Adrenal gland (tissue), 19 donors: ENCODE measurements at places on chromosomes 5 and 9.

DNA sequence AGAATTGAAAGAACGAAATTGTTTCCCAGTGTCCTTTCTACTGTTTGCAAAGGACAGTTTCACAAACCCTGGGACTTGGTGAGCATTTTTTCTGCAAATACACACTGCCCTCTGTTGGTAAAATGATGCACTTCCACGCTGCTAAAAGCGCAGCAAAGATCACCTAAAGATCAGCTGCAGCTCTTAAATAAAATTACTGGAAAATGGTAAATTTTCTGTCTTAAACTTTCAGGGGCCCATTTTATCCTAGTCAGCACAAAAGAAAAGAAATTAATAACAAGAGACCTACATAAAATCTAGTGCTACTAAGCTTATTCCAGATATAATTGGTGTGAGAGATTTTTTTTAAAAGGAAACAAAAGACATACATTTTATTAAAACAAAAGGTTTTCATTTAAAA is 566.0 kb downstream of the CAAP1 start:
- no peaks in the 10 kb centered on the region for H3K36me3 ChIP-seq
- peak; percentile 49 for DNase-seq
- no peaks in the 10 kb centered on the region for H3K4me1 ChIP-seq
- H3K27ac ChIP-seq: no peak overlapping the region
- H3K4me3 ChIP-seq: no peak overlapping the region

DNA sequence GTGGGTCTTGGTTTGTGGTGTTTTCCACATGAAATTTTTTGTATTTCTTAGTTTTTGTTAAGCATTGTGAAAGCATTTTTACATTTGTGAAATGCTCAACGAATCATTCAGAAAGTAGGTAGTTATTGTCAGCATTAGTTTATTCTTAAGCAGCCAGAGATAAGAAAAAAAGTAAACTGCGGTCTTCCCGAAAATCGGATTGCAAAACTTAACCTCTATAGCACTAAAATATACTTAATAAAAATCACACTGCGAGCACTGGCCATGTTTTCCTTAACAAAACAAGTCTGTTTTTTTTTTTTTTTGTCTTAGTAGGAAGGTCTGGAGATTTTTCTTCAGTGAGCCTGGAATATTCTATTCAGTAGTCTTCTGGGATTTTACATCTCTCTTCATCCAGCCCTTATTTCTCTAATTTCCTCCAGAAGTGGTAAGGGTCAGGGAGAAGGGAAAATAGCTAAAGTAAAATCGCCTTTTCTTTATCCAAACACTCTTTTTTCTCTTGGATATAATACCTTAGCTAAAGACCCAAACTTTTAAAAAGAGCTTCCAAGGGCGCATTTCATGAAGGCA is 289.9 kb downstream of the DMAC1 start:
- H3K27me3 ChIP-seq: no peaks in the 10 kb centered on the region
- no peaks in the 10 kb centered on the region for H3K36me3 ChIP-seq
- no peak for DNase-seq
- H3K27ac ChIP-seq: no peak overlapping the region

- peaks cover 5% of the 10 kb centered on the region for H3K4me1 ChIP-seq
- peak overlapping the region; percentile 72 for H3K27ac ChIP-seq
- H3K4me3 ChIP-seq: no peak overlapping the region
- no peaks in the 10 kb centered on the region for H3K36me3 ChIP-seq
These were observed 17.9 kb downstream of the STC2 start for GRCh38 chr5:173310218-173310769.

GRCh38 chr5:93596676-93597490 is 13.9 kb downstream of the NR2F1 start:
- H3K27me3 ChIP-seq: no peaks in the 10 kb centered on the region
- no peak overlapping the region for H3K27ac ChIP-seq
- H3K4me1 ChIP-seq: no peaks in the 10 kb centered on the region
- H3K36me3 ChIP-seq: peaks cover 9% of the 10 kb centered on the region
- H3K4me3 ChIP-seq: no peak overlapping the region

GRCh38 chr9:81595887-81596543 is 93.3 kb downstream of the TLE1 start:
- no peak overlapping the region for H3K27ac ChIP-seq
- no peaks in the 10 kb centered on the region for H3K36me3 ChIP-seq
- H3K4me3 ChIP-seq: no peak overlapping the region
- no peak for DNase-seq

DNA sequence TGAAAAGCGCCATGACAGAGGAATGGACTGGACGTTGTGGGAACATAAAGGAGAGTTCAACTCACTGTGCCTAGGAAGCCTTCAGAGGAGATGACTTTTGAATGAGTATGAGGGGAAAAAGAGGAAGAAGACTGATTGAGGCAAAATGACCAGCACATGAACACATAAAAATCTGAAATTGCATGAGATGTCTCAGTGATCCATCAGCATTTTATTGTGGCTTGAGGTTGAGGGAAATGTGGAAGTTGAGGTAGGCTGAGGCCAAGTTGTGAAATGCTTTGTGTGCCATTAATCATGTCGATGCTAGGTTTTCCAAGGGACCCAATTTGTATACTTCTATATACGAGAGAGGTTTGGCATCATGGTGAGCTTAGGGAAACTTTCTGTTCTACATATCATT is 140.9 kb upstream of the TLX3 start:
- H3K27ac ChIP-seq: no peak overlapping the region
- H3K36me3 ChIP-seq: no peaks in the 10 kb centered on the region
- no peak for DNase-seq
- H3K27me3 ChIP-seq: no peaks in the 10 kb centered on the region
- no peaks in the 10 kb centered on the region for H3K4me1 ChIP-seq
